ENCODE measurements at places on chromosomes 2 and 18.

DNA sequence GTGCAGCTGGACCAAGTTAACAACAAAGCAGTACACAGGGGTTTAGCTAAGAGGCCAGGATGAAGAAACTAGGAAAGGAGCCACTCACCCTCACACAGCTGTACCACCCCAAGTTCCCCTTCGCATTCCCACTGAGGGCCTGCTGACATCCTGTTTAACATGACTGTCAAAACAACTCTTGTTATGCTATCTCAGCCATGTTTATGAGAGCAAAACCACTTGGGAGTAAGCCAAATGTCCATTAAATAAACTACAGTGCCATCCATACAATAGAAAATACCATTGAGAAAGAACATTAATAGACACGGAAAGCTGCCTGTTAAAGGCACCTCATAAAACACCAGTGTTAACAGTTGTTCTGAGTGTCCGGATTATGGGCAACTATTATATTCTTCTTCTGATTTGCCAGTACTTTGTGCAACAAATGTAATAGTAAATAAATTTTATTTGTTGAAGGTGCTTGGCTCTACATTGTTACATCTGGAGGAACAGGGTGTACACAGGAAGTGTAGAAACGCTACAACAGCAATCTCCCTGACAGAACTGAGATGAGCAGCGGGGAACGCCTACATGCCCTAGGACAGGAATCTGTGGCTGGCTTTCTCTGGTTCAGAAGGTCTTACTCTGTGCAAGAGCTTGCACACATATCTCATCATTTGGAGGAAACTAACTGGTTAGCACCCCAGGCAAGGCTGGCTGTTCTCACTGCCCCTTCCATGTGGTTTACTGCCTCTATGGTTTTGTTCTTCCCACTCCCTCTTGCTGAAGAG is 85.6 kb downstream of the EHD3 start:
- DNase-seq = no peak

GRCh38 chr2:199624958-199625357 is 167.2 kb upstream of the SATB2 start:
- DNase-seq = no peak

GRCh38 chr2:74772046-74772445 is 61.9 kb upstream of the HK2 start:
- no peak for DNase-seq

DNA sequence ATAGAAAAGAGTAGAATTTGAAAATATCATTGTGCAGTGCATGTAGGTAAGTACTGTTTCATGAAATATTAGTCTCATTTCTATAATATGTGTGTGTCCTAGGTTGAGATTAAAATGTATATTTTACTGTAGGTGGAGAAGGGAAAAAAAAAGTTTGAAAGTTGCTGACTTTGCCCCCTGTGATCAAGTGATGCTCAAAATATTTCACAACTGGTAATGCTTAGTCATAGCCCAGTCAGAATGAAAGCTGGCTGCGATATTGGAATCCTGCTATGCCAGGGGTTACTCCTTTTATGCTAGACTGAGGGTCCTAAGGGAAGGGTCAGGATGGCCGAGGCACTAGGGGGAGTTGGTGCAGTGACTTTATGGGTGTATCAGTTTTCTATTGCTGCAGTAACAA is 19.5 kb upstream of the CFAP36 start:
- DNase-seq = no peak

Measured in stimulated activated CD4-positive, alpha-beta T cell treated with anti-CD3 and anti-CD28 coated beads, Interleukin-12 subunit alpha, Interleukin-12 subunit beta, amount 100 ng/mL, for 4 hours (primary cell).